ENCODE measurements at places on chromosomes 7 and 10.

DNA sequence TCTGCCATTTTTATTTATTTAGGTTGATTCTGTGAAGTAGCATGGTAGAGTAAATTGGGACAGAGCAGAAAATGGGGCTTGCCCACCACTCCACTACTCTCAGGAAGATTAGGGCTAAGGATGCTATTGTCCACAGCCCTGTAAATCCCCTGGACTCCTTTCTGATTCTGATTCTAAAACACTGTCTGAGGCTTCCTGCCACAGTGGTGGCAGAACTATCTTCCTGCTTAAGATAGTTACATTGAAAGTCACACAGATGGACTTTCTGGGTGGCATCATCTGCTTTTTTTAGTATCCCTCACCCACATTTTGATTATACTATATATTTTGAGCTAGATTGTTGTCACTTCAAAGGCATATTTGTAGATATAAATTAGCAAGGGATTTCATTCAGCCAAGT is 50.0 kb downstream of the SPAM1 start:
- DNase-seq = no peak

GRCh38 chr7:154915600-154915999 is 87.3 kb downstream of the PAXIP1 start:
- DNase-seq = no peak

DNA sequence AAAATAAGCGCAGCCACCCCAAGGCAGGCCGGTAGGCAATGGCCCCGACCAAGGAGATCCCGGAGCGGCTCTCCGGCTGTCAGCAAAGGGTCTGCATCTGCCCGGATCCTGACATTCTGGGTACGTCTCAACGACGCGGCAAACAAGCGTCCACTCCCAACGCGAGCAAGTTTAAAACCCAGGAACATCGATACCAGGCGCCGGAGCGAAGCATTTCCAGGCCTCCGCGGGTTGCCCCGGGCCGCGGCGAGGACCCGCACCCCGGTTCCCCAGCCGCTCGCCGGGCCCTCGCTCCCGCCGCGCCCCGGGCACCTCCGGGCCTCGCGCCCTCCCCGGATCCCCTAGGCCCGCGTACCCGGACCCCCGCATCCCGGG is 453 bp downstream of the URGCP start:
- no peak for DNase-seq

DNA sequence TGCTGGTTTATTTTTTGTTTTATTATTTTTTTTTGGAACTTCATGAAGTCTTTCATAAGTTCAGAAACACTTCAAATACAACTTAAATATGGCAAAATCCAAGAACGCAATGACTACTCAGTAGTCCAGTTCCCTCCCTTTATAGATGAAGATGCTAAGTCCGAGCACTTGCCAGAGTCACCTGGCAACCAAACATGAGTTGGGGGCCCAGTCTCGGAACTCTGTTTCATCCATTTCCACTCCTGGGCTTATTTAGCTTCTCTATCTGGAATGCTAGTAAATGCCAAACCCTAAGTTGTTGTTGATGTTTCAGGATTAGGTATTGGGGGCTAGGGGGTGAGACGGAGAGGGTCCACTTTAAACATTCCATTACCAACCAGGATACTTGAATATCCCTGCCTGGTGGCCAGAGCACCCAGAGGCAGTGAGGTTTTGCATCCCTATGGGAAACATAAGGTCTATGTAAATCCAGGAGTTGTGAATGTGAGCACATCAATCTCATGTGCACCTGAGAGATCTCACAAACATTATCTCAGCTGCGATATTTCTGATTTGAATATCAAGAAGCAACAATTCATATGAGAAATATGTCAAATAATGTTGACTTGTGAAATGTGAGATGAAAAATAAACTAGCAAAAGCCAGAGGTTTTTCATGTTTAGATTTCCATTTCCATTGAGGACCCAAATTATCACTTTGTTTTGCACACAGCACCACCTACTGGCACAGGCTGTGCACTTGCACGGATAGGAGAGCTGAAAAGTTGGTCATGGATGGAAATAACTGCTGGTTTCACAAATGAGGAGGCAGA is 129.3 kb downstream of the PKD1L1 start:
- peak; percentile 54 for DNase-seq

DNA sequence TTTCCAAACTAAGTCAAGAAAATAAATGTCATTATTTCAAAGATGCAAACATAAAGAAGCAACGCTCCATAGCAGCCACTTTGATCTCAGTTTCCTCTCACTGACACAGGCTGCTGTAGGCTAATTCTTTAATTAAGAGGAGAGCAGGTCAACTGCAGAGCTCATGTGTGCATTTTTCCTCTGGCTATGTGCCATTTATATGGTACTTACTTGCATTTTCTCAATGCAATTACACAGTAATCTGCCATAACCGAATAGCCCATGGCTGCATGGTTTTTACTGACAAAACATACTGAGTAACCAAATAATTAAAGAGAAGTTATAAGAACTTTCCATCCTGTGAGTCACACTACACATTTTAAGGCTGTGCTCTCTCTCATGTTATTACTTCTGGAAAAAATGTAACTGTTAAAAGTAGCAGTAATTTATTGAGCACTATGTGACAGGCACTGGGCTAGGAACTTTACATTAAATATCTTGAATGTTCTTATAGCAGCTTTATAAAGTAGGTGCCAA is 122.0 kb downstream of the ELAPOR2 start:
- DNase-seq = no peak

DNA sequence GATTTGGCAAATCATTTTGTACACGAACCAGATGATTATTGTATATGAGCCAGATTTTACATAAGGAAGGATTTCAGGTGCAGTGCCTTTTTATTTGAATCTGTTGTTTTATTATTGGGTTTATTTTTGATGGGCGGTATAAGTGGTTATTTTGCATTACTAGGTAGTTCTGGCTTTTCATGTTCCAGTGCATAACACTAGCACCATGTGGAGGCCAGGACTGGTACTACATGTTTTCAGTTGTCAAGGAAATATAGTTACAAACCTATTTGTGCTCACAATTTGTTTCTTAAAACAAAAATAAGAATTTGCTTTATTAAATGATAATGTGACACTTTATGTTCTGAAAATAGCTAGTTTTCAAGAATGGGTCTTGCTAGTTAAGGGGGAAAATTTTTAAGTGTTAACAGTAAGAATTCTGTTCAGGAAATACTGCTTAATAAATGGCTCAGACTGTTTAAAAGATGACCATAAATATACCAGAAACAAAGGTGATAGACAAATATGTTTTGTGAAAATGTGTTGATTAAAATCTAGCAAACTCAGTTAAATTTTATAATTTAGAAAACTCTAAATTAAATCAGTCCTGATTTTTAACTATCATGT is 7.1 kb upstream of the SEMA3E start:
- DNase-seq = no peak

GRCh38 chr10:104676874-104677273 is 35.8 kb downstream of the SORCS3 start:
- DNase-seq = no peak

GRCh38 chr7:1810961-1811849 is 141.1 kb downstream of the ELFN1 start:
- no peak for DNase-seq

DNA sequence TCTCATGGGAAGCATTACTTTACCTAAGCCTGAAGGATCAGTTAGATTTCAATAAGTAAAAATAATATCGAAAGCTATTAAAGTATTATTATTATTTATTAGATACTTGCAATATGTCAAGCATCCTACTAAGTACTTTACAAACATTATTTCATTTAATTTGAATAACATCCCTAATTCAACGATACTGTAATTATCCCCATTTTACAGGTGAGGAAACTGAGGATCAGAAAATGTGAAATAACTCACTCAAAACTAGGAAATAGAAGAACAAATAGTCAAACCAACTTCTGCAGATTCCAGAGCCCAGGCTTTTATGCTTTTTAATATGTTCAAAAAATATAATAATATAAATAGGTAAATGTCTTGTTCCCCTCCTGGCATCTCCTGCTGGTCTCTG is 10.3 kb upstream of the PDCD4 start:
- DNase-seq = no peak

- no peak for DNase-seq
Measured at GRCh38 chr7:107147464-107148393, 21.1 kb upstream of the HBP1 start.

DNA sequence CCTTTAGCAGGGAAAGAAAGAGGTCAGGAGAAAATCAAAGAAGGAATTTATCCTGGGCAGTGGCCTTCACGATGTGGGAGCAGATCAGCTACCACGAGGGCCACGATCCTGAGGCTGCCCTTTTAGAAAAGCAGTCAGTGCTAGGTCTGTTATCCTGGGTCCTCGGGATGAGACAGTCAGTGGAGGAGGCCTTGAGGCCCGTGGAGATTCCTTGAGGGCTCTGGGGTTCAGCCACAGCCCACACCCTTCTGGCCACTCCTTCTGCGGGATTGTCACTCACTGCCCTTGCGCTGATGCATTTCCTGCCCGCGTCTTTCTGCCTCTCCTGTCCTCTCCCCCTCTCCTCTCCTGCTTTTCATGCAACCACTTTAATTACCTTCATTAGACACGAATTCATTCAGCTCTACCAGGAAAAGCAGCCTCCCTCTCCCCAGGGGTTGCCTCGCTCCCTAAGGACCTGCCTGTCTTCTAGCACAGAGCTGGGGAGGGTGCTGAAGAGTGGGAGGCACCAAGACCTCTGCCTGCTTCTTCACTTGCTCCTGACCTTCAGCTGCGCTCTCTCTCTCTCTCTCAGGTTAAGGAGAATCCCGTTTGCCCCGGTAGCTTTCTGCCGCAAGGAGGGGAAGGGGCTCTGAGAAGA is 42.6 kb upstream of the LRRC4 start:
- DNase-seq = no peak

GRCh38 chr10:89481662-89482061 is 53.7 kb downstream of the SLC16A12 start:
- no peak for DNase-seq

GRCh38 chr10:129968020-129968852 is 4.2 kb upstream of the EBF3 start:
- DNase-seq = peak; percentile 20

- DNase-seq = no peak
Measured at GRCh38 chr10:119396008-119396708, 146.4 kb downstream of the RGS10 start.

- no peak for DNase-seq
Measured at GRCh38 chr7:477626-478220, 41.9 kb downstream of the PDGFA start.

DNA sequence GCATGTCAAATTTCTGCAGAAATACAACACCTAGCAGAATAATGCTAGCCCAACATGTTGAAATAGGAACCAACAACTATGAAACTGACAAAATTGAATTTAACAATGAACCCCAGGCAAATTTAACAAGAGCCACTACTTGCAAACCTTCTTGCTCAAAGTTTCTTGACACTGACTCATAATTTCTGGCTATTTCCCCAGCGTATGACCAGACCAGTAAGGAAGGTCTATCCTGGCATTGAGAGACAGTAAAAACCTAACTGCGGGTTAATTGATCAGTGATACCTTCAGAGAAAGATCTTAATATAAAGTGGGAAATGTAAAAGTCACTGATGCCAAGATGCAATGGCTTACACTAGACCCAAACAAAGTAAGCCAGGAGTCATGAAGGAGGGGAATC is 510.1 kb downstream of the ARL4A start:
- no peak for DNase-seq

DNA sequence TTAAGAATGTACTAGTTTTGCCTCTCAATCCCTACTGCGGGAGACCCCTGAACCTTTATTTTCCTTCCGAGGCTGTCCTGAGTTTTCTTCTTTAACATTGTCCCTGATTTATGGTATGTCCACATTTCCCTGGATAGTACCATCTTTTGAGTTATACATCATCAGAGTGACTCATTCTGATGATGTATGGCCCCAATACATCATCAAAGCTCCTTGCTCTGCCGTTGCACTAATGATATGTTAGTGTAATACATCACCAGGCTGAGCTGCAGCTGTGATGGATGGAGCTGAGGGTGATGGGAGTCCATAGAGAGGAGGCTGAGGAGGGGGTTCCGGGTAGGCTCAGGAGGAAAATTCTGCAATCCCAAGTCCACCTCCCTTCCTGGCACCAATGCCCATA is 986.5 kb downstream of the KCNMA1 start:
- DNase-seq = no peak

GRCh38 chr7:24619978-24620377 is 46.7 kb downstream of the PALS2 start:
- no peak for DNase-seq

- no peak for DNase-seq
Measured at GRCh38 chr10:48659790-48660189, 24.9 kb upstream of the WDFY4 start.

GRCh38 chr7:97096661-97097060 is 20.8 kb upstream of the SDHAF3 start:
- no peak for DNase-seq

GRCh38 chr7:129807863-129808262 is 144.9 kb downstream of the UBE2H start:
- no peak for DNase-seq

All from neuronal stem cell (in vitro differentiated cells).